Sigmoid colon (tissue), 7 donors: ENCODE measurements at places on chromosomes 7 and 10.

DNA sequence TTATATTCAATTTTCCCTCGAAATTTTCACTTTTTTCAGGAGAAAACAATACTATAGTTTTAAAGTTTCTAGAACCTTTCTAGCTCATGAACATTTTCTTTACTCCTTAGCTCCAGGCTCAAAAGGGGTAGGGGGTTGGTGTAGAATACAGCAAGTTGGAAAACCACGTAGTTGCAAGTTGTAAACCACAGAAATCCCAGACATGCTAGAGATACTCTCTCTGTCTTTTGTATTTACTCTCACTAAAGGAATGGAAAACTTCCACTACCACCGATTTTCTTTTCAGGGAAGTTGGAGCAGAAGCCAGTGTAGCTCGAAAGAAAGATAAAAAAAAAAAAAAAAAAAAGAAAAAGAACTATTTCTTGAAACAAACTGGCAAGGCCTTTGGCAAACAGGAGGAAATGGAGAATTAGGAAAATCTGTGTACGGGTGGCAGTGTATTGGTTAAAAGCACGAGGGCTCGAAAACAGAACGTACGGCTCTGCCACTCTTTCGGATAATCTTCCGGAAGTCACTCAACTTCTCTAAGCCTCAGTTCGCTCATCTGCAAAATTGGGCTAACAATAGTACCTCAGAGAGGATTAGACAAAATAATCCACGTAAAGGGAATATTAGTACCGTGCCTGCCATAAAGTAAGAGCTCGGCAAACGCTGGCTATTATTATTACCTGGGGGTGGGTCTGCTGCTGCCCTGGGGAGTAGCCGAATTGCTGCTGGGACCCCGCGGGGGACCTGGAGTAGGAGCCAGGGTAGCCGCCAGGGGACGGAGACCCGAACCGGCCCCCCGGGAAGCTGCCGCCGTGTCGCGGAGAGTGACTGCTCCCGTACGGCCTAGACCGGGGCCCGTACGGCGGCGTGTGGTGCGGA is 628 bp downstream of the MPLKIP start:
- DNase-seq: no peak

DNA sequence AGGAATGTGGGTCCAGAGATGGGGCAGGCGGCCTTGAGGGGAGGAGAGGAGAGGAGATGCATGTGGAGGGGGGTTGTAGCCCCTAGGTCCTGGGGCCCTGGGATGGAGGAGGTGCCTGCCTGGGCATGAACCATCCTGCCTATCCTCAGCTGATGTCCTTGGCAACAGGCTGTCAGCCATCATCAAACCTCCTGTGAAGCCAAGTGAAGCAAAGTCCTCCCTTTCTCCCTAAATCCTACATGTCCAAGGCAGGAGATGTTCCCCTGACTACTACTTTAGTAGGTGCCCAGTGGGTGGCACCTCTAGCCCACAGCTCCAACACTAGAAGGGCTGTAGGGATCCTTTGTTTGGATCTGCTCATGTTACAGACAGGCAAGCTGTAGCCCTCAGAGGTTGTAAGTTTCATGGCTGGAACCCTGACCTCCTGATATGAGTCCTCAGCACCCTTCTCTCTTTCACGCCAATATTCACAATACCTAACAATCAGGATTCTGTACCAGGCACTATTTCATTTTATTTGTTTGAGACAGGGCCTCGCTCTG is 66.6 kb upstream of the SYPL1 start:
- DNase-seq: no peak

DNA sequence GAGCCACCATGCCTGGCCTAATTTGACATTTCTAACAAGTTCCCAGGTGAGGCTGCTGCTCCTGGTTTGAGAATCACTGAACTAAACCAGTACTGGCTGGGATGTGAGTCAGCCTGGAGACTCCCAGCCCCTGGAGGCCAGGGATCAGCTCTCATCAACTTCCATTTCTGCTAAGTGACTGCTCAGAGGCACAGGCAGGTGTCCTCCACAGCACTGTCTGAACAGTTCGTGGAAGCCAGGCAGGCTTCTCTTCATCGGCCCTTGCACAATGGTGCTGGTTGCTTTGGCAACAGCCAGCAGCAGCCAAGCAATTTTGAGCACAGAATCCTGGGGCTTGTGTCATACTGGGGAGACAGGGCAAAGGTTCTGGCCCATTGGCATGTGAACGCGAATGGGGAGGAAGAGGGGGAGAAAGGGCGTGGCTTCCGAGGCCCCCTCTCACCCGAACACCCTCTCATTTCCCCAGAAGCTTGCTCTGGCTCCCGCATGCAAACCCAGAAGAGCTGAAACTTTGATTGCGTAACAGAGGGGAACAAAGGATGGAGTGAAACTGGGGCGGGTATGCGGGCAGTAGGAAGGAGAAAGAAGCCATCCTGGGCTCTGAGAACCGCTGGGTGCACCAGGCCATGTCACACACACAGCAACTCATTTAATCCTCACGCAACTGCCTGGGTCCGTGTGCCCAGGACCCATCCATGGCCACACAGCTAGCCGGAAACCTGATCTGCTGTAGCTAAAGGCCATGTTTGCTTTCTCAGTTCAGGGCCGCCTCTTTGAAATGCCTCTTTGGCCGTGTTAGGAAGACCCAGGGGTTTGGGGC is 9.0 kb upstream of the POR start:
- peak; percentile 92 for DNase-seq

DNA sequence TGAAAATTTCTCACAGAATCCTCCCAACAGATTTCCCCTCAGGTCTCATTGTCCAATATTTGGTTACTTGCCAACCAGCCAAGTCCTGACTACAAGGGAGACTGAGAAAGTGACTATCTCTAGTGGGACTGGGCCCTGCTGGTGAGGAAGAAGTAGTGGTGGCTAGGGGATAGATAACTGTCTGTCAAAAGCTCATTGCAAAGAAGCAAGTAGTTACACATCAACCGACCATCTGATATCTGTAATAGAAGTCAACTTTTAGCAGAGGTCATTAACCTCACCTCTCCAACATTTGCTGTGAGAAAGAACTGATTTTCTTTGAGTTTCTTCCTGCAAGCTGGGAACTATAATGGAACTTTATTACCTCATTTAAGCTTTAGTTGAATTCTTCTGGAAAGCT is 15.2 kb downstream of the STAMBPL1 start:
- no peak for DNase-seq

GRCh38 chr10:93579089-93579488 is 12.6 kb downstream of the FFAR4 start:
- no peak for DNase-seq

- no peak for DNase-seq
Measured at GRCh38 chr7:44158096-44158872, 17.2 kb upstream of the MYL7 start.

DNA sequence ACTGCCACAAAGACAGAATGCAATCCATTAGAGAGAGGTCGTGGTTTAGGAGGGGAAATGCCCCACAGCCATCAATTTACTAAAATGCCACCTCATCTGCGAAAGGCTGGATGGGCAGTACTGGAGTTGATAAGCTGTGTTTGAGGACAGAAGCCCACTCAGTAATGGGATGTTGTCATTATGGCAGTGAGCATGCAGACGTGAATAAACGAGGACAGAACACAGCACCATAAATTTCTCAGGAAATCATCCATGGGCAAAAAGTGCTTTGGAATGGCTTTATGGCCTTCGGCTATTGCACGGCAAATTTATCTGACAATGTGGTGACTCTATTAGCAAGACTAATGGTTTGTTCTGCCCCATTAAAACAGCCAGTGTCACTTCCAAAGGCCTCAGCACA is 15.9 kb upstream of the C10orf53 start:
- no peak for DNase-seq

- DNase-seq: no peak
Measured at GRCh38 chr10:34985823-34986222, 104.3 kb downstream of the CUL2 start.

- DNase-seq: no peak
Measured at GRCh38 chr10:70779088-70779487, 6.1 kb downstream of the TBATA start.

GRCh38 chr7:95577137-95577536 is 19.2 kb downstream of the PDK4 start:
- DNase-seq: no peak

DNA sequence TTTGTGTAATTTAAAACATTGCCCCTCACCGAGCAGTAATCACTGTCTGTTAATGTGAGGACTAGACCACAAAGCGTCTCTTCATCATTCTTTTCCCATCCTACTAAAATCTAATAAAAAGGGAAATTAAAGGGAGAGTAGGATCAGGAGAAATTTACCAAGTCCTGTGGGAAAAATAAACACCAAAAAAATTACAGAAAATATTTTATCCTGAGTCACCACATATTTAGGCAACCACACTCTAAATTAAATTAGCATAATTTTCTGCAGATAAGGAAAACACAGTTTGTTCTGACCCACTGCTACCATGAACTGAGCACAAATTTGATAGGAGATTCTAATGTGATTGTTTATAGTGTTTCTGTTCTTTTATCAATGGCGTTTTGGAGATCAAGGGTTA is 49.3 kb downstream of the CCDC6 start:
- DNase-seq: no peak

GRCh38 chr7:92246360-92247101 is 757 bp downstream of the ANKIB1 start:
- no peak for DNase-seq

- DNase-seq: peak; percentile 69
Measured at GRCh38 chr7:7969306-7970236, 975 bp downstream of the GLCCI1 start.

DNA sequence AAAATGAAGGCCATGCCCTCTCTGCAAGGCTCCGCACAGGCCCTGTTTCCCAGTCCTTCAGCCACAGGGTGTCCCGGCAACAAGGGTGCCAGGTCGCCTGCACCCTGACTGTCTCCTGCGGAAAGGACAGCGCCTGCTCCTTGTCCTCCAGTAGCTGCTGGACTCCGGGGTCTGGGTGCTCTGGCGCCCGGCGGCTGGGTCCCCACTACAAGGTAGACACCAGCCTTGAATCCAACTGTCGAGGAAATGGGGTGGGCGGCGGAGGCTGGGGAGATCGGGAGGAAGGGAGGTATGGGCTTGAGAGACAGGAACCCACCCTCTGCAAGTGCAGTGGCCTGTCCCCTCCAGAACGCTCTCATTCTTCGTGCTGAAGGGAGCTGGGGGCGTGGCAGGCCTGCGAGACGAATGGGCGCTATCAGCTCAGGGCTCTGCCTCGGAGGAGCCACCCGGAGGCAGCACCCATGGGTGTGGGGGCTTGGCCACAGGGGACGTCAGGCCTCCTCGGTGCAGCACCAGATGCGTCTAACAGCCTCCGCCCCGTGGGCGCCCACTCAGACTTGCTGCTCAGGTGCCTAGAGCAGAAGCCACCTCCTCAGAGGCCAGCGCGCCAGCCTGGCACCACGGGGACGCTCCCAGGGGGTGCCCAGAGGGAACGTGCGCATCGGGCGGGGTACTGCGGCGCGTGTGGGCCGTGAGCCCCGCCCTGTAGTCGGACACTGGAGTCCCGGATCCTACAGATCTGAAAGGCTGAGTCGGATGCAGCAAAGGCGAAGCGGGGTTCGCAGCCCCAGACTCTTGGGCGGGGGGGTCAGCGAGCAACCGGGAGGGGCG is 15.6 kb downstream of the ADAM8 start:
- peak; percentile 82 for DNase-seq

- DNase-seq: no peak
Measured at GRCh38 chr10:30171601-30172000, 112.2 kb upstream of the JCAD start.

DNA sequence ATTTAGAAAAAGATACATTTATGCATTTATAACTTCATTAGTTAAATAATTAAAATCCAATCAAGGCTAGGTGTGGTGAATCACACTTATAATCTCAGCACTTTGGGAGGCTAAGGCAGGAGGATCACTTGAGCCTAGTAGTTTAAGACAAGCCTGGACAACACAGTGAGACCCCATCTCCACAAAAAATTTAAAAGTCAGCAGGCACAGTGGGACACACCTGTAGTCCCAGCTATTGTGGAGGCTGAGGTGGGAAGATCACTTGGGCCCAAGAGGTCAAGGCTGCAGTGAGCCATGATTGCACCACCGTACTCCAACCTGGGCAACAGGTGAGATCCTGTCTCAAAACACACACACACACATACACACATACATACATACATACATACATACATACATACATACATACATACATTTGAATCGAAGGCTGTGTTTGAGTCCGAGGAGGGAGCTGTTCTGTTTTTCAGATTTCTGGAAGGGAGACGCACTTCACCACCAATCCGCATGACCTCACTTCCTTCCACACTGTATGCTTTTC is 30.1 kb downstream of the SFMBT2 start:
- DNase-seq: no peak

DNA sequence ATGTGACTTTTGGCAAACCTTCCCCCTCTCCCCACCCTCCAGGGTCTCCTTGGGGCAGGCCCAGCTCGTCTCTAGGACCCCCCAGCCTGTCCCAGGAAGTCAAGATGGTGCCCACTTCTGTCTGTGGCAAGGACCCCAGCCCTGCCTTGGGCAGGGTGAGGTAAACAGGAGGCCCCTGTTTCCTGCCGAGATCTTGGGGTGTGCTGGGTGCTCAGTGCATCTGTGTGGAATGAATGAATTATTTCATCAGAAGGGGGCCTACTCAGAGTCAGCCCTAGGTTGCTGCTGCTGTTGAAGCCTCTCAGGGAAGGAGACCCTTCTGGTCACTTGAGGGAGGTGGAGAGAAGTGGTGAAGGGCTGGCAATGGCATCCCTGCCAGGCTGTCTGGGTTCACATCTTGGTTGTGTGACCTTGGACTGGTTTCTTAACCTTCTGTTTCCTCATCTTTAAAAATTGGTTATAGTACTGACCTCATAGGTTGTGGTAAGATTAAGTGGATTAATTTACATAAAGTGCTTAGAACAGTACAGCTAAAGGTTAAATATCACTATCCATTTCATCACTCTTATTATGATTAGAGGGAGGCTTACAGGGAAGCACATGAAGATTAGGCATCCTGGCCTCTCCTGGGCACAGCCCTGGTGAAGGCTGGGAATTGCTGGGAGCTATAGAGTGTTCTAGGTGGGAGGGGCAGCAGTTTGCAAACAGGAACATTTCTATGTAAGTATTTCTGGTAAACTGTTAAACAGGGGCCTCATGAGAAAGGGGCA is 67.7 kb downstream of the ZMIZ1 start:
- DNase-seq: no peak
